ENCODE measurements at places on chromosomes 1 and 21.
A peak's percentile ranks its signal among the peaks of the same experiment; 100 is the strongest.

GRCh38 chr1:115288591-115289198 is 49.4 kb downstream of the NGF start:
- DNase-seq: no peak

- peak; percentile 37 for DNase-seq
These were observed 23.1 kb downstream of the DYRK3 start for GRCh38 chr1:206658264-206658980.

- no peak for DNase-seq
These were observed 71.2 kb downstream of the LRRC40 start for GRCh38 chr1:70134148-70134547.

GRCh38 chr1:97824624-97825023 is 96.2 kb downstream of the DPYD start:
- DNase-seq: no peak

DNA sequence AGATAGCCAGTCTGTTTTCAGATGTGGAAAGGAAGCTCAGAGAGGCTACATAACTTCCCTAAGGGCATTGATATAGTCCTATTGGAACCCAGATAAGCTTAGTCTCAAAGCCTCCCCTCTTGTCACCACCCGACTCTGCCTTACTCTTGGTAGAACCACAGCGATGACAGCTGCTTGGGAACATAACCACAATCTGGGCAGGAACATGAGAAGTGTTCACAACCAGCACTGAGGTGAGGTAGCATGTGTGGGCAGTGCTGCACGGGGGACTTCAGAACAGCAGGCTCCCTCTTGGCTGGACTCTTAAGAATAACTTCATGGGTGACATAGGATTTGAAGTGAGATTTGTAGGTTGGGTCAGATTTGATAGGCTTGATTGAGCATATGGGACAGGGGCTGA is 9.3 kb upstream of the S100A10 start:
- no peak for DNase-seq

DNA sequence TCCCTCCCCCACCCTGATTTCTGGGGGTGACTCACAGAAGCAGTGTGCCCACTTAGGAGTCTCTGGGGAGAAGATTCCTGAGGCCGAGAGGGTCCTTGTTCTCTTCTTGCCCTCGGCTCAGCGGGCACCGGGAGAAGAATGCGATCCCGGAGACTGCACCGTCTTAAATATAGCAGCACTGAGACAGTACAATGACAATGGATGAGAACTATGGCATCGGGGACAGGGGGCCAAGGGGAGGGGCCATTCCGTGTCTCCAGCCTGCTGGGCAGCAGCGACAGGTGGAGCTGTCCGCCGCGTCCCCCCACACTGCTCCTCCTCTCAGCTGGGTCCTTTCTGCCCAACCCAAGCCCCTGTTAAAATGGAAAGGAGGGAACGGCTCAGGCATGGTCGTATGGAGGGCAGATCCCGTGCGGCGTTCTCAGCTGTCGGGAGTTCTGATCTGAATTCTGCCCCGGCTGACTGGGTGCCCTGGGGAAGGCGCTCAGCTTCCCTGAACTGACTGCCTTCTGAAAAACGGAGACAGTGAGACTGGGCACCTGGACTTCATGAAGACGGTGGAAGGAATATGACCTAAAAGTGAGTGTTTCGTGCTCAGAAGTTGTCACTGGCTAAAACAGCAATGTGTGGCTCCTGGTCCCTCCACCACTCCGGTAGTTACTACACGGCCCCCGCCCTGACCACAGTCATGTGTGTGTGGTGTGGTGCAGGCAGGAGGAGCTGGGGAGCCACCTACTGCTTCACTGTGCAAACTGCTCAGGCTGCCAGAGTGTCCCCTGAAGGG is at the start of gene MYOM3:
Gene MYOM3, minus strand, starts transcription at position 140 of the 784 bp plus-strand sequence. CDS start 3,499 bp downstream, outside the sequence.
- peak; percentile 36 for DNase-seq
